ENCODE measurements at places on chromosomes 1 and 21.

DNA sequence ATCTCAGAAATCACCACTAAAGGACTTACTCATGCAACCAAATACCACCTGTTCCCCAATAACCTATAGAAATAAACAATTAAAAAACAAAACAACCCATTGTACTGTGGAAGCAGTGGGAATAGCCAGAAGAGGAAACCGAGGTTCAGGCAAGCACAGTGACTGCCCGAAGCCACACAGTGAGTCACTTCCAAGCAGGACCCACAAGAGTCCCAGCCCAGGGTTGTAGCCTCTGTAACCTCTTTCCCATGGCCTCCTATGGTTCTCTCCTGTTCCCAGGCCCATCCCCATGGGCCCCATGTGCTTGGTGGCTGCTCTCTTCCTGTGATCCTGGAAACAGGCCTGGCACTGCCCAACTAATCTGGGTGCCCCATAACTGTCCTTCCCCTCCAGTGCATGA, 29.0 kb upstream of the HTR1D start:
- no peak for DNase-seq

- DNase-seq = no peak
These were observed 7.6 kb downstream of the HMGCL start for GRCh38 chr1:23817633-23818032.

DNA sequence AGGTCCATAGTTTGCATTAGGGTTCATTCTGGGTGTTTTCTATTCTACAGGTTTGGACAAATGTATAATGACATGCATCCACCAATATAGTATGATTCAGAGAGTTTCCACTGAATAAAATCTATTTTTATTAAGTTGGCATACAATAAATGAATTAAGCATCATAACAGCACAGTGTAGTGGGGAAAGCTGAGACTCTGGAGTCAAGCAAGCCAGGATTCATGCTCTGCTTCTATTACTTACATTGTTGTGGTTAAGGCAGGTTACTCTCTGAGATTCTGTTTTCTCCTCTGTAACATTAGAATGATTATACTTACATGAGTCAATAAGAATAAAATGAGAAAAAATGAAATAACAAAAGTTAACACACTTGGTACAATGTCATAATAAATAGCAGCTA, 131.3 kb downstream of the SLC30A10 start:
- DNase-seq = no peak

GRCh38 chr1:175376194-175376593, 183.6 kb upstream of the KIAA0040 start:
- no peak for DNase-seq

DNA sequence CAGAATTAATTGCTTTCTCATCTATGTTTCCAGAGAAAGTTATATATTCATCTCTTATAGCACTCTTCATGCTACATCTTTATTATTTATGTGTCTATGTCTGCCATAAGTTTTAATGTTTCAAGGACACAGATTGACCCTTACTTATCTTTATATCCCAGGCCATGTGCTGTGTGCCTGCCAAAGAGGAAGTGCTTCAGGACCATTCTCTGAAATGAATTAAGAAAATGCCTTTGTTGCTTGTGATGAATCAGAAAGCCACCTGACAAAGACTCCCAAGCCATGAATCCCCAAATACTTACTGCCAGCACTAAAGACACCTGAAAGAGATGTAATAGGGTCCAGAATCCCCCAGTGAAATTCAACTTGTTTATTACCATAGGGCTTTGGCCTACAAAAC, 342.1 kb upstream of the C1orf87 start:
- no peak for DNase-seq

- no peak for DNase-seq
These were observed 10.5 kb downstream of the MAEL start for GRCh38 chr1:166999500-167000055.
